CD8-positive, alpha-beta memory T cell (primary cell): ENCODE measurements at places on chromosomes 3 and 15.

- peak; percentile 70 for DNase-seq
Measured at GRCh38 chr15:78033864-78034263, 43.6 kb downstream of the TBC1D2B start.

- DNase-seq = no peak
Measured at GRCh38 chr3:190855151-190855550, 7.3 kb downstream of the GMNC start.

DNA sequence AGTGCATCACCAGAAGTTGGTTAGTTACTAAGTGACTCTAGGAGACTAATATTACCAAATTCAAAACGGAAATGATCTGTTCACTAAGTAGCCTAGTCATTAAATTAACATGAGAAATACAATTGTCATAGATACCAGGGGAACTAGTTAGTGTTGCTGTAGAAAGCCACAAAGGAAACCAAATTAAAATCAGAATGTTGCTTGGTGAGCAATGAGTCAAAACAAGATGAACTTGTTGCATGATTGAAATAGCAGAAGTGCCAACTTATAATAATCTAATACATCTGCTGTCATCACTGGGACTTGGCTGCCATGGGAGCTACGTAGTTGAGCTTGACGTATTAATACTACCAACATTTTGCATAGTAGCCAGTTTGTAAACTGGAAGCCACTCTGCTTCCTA, 458.1 kb downstream of the DIPK2A start:
- DNase-seq = no peak

DNA sequence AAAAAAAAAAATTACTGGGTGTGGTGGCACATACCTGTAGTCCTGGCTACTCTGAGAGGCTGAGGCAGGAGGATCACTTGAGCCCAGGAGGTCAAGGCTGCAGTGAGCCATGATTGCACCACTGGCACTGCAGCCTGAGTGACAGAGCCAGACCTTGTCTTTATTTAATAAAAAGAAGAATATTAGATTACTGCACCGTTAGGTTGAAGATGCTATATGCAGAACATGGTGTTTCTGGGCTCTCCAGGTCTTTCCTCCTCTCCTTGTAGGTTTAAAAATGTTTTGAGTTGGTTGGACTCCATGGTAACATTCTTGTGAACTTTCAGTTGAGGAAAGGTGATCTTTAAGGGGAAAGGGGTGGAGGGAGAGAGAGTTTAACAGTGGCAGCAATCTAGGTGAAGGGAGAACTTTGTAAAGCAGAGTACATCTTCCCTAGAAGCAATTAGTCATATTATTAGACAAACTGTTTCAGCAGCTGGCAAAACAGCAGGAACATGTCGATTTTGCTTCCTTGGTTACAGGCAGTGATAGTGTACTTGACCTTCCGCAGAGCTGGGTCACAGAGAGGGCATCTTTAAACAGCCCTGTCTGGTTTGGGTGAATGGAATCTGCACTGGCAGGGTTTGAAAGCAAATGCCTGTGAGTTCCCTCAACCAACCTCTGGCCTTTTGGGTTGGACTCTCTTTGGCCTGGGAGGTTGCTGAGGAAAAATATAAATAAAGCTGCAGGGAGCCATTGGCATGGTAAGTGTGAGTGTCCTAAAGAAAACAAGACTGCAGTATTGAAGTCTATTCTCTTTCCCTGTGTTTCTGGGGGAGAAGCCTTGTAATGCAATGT, 42.8 kb downstream of the NR2C2 start:
- no peak for DNase-seq

GRCh38 chr3:101325393-101326134, 5.2 kb upstream of the IMPG2 start:
- DNase-seq = no peak

GRCh38 chr15:36458411-36458810, 121.0 kb upstream of the CDIN1 start:
- no peak for DNase-seq
